Cerebellar nuclear complex (tissue), 1 donor: ENCODE measurements at places on chromosomes 1 and 21.

DNA sequence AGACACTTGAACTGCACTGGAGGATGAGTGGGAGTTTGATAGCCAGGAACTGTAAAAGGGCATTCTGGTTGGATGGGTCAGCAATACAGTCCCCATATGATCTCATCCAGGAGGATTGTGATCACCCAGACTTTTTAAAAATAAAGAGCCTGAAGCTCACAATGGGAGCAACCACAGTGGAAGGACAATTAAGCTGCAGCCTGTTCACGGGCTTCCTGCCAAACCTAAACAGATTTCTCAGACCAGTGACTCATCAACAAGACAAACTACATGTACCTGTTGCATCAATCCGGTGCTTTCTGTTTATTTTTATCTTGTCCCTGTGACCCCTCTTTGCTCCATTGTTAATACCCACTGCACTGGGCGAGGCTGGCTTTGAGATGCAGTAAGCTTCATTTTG is 52.3 kb downstream of the PAPPA2 start:
- DNase-seq: no peak

GRCh38 chr1:193462629-193463320 is 276.4 kb upstream of the B3GALT2 start:
- no peak for DNase-seq

DNA sequence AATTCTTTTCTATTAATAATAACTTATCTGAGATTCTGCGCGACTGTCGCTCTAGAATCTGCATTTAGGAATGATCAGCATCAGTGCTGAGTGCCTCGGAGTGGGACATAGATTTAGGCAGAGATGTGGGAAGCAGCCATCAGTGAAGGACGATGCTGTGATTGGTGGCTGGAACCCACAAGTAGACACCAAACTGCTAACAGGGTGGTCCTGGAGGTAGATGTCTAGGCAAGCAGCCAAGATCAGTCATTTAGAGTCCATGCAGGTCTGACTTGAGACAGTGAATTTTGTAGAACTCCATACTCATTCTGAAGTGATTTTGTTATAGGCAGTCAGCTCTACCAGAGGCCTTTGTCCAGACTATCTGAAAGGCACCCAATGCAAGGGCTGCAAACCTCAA is 51.8 kb upstream of the LYST start:
- DNase-seq: no peak

DNA sequence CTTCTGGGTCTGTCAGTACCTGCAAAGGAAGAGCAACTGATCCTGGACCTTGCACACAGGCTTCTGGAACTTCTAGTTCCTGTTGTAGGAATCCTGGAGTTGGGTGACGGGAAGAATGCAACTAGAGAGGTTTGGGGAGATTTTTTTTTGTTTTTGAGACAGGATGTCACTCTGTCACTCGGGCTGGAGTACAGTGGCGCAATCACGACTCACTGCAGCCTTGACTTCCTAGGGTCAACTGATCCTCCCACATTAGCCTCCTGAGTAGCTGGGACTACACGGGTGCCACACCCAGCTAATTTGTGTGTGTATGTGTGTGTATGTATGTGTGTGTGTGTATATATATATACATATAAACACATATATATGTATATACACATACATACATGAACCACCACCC is 18.8 kb downstream of the ENTREP3 start:
- DNase-seq: no peak

- DNase-seq: no peak
These were observed at the start of gene UBASH3A for GRCh38 chr21:42403611-42404231. TSS of gene UBASH3A (plus strand) at chr21:42403902. CDS start at chr21:42403946, 44 bp downstream.

DNA sequence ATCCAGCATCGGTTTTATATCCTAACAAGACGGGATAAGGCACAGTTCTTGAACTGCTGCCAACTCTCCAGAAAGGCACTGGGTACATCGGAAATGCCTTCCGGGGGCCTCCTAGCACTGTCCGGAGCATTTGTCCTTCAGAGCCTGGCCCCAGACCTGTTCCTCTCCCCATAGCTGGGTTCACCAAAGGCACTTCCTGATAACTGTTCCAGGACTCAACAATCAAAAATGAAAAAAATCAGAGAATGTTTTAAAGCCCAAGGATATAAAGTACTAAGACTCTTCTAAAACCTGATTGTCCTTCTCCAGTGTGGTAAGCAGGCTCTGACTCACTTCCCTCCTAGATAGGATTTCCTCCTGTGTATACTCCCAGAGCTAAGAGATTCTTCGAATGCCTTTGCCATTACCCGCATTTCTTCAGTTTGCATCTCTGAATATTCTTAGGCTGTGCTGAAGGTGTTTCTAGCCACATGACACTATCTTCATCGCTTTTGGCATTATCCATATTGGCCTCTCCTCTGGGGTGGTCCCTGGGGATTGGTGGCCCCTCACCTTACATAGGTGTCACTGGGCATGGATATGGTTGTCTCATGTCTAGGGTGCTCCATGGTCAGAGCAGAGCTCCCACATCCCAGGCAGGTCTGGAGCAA is 112.9 kb downstream of the ZBTB18 start:
- no peak for DNase-seq

DNA sequence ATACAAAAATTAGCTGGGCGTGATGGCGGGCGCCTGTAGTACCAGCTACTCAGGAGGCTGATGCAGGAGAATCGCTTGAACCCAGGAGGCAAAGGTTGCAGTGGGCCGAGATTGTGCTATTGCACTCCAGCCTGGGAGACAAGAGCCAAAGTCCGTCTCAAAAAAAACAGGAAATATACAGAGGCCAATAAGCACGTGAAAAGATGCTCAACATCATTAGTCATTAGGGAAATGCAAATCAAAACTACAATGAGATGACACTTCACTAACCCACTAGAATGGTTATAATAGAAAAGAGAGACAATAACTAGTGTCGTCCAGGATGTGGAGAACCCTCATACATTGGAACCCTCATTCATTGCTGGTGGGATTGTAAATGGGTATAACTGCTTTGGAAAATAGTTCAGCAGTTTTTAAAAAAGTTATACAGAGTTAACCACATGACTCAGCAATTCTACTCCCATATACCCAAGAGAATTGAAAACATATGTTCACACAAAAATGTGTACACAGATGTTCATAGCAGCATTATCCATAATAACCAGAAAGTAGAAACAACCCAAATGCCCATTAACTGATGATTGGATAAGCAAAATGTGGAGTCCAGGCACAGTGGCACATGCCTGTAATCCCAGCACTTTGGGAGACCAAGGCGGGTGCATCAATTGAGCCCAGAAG is 6.4 kb upstream of the E2F2 start:
- no peak for DNase-seq

DNA sequence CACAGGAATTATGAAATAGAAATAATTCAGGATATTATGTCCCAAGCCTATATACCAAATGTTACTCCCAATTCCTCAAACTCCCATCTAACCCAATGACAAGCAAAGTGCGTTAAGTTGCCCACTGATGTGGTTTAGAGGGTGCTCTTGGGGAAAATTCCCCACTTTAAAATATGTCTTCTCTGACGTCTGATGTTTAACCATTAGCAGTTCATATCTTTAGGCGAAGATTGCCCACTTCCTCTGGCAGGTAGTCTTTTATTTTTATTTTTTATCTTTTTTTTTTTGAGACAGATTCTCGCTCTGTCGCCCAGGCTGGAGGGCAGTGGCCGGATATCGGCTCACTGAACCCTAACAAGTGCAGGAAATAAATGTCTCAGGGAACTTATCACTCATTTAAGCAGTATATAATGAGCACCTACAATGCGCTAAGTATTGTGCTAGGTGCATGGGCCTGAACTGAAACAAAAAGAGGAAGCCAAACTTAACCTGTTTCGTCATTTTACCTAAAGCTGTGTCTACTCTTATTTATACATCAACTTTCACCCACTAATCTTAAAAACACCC is 1.3 kb upstream of the LYST start:
- no peak for DNase-seq

- no peak for DNase-seq
These were observed 127.7 kb downstream of the DMRTA2 start for GRCh38 chr1:50295566-50295965.

GRCh38 chr1:7116001-7116400 is 330.7 kb downstream of the CAMTA1 start:
- DNase-seq: no peak

DNA sequence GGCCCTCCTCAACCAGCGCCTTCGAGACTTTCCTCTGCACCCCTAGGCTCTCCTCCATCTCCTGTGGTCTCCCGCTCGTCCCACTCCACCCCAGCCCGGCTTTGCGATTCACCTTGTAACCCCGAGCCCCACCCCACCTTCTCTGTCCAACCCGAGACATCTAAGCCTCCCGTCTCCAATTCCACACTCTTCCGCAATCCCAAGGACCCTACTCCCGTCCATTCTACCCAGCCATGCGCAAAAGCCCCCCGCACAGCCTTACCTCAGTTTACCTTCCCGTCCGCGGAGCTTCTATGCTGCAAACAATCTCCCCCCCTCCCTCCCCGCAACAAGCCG is 174 bp downstream of the SH3BP5L start:
- no peak for DNase-seq

GRCh38 chr1:21909787-21910503 is 27.2 kb downstream of the HSPG2 start:
- no peak for DNase-seq

DNA sequence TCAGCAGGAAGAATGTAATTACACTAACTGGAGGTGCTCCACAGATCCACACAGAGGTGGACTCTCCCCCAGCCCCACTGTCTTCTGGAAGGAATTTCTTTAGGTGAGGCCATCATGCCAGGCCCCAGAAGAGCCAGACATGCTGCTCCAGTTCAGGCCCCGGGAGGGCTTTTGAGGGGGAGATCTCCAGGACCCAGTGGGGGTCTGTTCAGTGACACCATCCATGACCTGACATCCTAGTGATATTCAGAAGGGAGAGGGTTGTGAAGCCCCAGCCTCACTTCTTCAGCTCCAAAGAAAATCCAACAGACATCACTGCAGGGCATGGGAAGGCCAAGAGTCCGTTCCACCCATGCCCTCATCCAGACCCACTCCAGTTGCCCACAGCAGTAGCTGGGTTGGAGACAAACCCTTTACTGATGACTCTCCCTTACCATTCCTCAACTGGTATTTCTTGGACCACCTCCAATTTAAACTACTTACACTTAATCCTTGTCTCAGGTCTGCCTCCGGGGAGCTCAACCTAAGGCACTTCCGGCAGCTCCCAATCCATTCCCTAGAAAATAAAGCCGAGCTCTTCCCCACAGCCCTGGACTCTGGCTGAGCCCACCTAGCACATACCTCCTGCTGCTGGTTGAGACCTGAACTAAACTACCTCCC is 39.2 kb downstream of the CSMD2 start:
- no peak for DNase-seq

DNA sequence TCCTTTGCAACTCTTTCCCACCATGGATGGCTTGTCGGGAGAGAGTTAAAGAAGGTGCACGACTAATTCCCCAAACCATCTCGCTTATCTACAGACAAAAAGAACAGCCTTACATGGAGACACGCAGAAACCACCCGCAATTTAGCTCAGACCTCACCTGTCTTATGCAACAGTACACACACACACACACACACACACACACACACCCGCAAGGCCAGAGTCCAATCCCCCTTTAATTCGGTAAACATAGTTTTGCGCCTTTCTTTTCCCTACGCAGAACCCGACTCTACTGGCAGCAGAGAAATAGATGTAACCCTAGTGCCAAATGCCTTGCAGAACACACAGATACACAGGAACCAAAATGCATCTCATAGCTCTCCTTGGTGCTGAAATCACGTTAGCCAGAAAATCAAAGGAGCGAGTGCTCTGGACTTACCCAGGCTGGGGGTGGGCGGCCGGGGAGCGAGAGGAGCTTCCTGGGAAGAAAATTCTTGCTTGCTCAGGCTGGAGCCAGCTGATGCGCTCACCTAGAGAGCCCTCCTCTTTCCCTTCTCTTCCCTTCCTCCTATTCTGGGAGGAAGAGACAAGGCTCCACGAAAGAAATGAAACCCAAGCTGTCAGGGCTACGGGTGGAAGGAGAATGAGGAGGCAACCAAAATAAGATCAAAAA is 470 bp downstream of the TNR start:
- DNase-seq: peak; percentile 53

- DNase-seq: no peak
These were observed 2.6 kb upstream of the CD244 start for GRCh38 chr1:160865337-160865736.

GRCh38 chr21:22582026-22582425 is 1583.8 kb downstream of the NCAM2 start:
- DNase-seq: no peak

- no peak for DNase-seq
These were observed 518.7 kb downstream of the RWDD3 start for GRCh38 chr1:95752515-95753381.
